Fibroblast of skin of back (primary cell): ENCODE measurements at places on chromosomes 2 and 18.

- no peak for DNase-seq
Observed at GRCh38 chr18:76376668-76377358, 118.2 kb downstream of the ZNF516 start.

DNA sequence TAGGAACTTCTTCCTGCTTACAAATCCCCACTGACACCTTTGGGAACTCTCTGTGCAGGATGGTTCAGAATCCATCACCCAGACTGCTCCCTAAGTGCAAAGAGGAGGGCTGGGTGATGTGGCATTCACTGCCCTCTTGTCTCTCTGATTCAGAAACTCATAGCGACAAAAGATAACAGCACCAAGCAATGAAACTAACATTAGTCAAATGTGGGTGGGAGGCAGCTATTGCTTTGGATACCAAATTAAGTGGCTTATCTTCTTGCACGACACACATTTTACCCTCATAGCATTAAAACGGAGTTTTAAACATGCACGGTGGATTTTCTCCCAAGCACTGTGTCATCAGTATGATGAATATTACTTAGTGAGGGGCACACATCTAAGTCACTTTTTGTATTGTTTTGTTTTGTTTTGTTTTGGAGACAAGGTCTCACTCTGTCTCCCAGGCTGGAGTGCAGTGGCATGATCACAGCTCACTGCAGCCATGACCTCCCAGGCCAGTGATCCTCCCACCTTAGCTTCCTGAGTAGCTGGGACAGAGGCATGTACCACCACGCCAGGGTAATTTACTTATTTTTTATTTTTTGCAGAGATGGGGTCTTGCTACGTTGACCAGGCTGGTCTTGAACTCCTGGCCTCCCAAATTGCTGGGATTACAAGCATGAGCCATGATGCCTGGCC, 40.9 kb upstream of the NEB start:
- peak; percentile 12 for DNase-seq

- DNase-seq: peak; percentile 88
Observed at GRCh38 chr18:28114472-28114871, 62.5 kb downstream of the CDH2 start.

DNA sequence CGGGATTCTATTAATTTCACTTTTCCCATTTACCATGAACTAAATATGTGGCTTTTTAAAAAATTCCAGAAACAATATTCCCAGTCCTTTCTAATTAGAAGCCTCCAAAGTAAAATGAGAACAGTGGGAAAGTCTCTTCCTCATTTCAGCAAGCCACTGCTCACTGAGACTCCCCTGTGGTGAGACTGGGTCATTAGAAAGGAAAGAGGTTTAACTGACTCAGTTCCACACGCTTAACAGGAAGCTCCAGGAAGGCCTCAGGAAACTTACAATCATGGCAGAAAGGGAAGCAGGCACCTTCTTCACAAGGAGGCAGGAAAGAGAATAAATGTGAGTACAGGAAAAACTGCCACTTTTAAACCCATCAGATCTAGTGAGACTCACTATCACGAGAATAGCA, 258.9 kb upstream of the CHAC2 start:
- DNase-seq: no peak

GRCh38 chr18:79395308-79395640, 456 bp upstream of the NFATC1 start:
- DNase-seq: no peak
